ENCODE measurements at places on chromosomes 12 and 14.
A peak's percentile ranks its signal among the peaks of the same experiment; 100 is the strongest.

DNA sequence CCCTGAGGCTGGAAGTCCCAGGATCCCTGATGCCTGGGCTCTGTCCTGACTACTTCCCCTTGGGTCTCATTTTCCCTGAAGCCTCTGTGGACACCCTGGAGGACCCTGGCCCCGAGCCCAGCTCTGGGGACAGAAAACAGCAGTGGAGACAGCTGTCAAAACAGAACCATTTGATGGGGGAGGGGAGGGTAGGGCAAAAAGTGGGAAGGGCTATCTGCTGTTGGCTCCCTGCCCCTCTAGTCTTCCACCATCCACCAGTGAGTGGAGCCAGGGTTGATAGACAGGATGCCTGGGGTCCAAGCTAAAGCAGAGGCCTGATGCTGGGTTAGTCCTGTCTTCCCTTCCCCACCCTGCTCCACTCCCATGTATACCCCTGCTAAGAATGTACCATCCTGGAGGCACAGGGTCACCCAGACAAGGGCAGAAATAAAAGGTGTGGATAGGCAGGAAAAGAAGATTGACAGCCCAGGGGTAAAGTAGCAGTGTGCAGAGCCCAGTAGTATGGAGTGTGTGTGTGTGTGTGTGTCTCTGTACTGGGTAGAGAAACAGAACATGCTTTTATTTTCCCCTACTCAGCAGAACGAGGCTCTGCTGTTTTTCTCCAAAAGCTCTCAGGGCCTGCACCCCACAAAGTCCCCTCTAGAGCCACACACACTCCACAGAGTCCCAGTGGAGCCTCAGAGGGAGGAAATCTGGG, 9.8 kb downstream of the ZNF385A start:
- no peak for DNase-seq

- no peak for DNase-seq
Observed at GRCh38 chr12:3107954-3108353, 30.8 kb downstream of the TSPAN9 start.

DNA sequence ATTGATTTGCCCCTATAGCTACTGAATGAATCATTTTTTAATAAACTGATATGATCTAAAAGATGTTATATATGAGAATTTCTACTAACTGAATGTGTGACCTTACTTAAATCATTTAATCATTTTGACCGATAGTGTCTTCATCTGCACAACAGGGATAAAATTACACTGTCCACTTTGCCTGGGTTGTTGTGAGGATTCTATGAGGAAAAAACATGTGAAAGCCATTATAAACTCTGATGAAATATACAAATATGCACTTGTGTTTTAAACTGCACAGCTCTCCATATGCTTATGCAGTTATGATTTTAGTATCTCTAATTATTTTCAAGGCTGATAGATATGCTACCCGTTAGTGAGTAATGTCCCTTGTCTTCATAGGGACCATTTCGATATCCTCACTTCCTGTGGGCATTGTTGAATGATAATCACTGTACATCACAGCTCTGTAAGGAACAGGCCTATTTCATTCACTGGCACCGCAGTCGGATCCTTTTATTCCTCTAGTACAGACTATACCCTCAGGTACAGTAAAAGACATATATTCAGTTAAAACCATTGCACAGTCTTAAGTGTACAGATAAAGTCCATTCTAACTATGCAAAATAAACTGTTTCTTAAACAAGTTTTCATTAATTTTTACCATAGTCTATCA, 88.7 kb upstream of the RAP1B start:
- DNase-seq = peak; percentile 53

DNA sequence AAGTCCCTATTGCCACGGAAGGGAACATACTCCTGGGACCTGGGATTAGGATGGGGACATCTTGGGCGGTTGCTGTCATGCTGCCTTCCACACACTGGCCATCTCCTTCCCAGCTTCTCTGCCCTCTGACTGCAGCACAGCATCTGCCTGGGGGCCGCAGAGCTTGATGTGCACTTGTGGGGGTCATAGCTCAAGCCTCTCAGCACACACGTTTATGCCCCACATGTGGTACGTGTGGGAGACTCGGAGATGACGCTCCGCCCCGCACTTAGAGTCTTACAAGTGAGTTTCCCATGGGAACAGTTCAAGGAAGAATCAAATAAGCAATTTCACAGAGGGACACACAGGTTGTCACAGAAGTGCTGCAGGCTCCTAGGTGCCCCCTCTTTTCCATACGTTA, 8.6 kb downstream of the ACADS start:
- DNase-seq = no peak

Data from EH (cell line).